ENCODE measurements at places on chromosomes 1 and 21.

DNA sequence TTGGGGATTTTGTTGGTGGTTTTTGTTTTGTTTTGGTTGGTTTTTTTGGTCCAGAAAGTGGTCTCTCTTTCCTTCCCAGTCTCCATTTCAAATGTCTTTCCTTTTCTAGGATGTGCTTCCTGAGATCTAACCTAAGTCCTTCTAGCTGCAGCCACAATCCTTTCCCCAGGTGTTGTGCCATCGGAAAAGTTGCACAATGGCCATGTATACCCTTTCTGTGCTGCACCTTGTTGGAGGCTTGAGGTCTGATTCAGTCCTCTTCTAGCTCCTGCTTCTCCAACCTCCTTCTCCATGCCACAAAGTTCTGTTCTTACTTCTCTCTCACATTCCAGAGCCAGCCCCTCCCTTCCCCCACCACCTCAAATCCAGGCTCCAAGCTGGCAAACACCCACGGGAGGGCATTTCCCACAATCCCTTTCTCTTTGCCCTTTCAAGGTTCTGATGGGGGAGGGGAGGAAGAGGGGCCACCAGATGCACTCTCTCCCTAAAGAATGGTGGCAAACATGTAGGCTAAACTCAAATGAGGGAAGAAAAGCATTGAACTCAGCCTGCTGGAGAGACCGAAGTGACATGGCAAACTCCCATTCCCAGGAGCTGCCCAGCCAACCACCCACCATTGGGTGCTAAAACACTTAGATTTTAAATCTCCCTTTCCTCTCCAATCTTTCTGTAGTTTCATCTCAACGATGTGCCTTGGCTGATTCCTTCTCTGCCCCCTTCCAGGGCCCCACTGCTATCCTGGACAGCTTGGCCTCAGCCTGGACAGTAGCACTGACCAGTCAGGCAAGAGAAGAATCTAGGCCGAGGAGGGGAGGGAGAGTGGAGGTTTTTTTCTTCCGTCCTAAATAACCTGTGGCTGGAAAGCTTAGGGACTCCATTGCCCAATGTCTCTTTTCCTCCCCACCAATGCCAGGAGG lies 2.9 kb downstream of the KCNJ10 start:
- no peak for DNase-seq

DNA sequence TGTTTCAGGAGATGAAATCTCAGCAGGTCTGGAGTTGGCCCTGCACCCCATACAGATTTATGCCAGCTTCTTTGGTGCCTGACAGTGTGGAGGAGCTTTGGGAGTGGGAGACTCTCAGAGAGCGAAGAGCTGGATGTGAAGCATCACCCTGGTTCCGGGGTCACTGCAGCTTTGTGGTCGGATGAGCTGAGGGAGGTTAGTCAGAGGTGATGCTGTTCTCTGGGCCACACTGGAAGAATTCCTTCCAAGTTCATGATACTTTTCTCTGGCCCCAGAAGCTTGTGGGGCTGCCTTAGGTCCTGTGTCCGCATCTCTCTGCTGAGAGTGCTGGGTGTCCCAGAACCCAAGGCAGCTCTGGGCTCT lies 467.8 kb downstream of the CAMTA1 start:
- no peak for DNase-seq

DNA sequence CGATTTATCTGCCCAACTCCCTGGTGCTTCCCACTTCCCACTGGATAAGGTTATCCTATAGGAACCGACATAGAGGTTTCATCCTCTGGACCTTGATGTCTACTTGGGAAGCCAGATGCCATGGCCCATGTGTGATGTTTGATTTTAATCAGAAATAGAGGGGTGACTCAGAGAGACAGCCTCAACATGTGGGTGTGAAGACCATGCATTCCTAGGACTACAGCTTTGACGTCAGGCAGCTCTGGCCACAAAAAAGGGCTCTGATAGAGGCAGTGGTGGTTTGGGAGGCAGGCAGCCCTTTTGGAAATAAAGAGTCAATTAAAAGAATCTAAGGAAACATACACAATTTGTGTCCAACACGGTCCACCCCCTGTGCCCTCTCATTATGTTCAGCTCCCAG lies 5.2 kb upstream of the SH2D2A start:
- peak; percentile 63 for DNase-seq

DNA sequence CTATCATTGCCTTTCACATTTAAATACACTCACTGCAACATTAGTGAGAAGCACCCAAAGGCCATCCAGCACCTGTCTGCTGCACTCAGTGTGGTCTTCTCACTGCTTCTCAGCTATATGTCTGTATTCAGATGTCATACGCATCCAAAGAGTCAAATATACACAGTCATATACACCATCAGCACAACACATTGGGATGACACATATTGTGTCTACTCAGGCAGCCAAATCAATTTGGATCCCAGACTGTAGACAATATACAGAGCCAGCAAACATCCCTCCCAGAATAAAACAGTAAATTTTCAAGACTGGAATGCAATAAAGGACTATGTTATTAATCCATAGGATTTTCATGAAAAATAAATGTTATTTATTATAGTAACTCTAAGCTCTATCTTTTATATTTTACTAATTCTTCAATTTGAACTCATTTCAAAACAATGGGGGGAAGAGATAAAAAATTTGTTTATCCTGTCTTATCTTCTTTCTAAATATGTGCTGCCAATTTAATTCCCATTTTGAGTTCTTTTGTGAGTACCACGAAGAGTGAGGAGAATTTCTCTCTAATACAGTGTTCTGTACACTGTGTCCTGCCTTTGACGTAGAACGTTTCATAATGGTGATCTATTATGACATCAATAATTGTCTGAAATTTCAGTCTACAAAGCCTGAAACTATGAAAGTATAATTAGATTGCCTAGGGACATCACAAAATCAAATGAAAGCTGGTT lies 602.2 kb upstream of the CXADR start:
- no peak for DNase-seq

- DNase-seq: no peak
Observed at GRCh38 chr1:180909005-180909414, 3.7 kb upstream of the KIAA1614 start.

DNA sequence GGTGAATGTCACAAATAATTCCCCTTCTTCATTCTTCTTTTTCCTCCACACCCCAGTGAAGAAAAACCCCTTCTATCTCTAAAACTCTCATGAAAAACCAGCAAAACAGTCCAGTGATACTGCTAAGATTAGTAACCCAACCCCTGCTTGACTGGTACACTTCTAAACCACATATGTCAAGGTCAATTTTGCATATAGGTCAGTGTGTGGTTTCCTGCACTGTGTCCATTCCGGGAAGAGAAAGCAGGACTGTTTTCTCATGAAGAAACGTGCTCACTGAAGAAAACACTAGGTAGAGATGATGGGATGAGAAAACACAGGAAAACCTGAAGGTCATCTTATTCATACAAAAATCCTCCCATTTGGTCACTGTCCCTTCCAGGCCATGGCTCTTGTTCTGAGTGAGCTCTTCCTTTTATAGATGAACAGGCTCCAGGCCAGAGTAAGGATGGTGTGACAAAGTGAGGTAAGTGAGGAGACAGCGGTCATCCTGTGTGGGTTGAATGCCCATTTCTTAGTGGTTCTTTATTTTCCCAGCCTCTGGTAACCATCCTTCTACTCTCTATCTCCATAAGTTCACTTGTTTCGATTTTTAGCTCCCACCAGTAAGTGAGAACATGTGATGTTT lies 122.7 kb downstream of the FASLG start:
- no peak for DNase-seq

Data from stimulated activated CD4-positive, alpha-beta T cell treated with anti-CD3 and anti-CD28 coated beads, Interleukin-4, amount 100 ng/mL, for 4 hours (primary cell).